Natural killer cell treated with Interleukin-12 subunit alpha and Interleukin-12 subunit beta and Interleukin-15 and Interleukin-18, amount 100 ng/mL, for 72 hours (primary cell): ENCODE measurements at places on chromosomes 2 and 18.

- H3K4me1 ChIP-seq: peaks cover 67% of the 10 kb centered on the region
- H3K27me3 ChIP-seq: no peaks in the 10 kb centered on the region
- DNase-seq: peak; percentile 88
- peaks cover 6% of the 10 kb centered on the region for H3K36me3 ChIP-seq
- H3K27ac ChIP-seq: peak overlapping the region; percentile 96
Observed at GRCh38 chr2:234444893-234445292, 52.0 kb downstream of the ARL4C start.

- no peaks in the 10 kb centered on the region for H3K36me3 ChIP-seq
- H3K4me1 ChIP-seq: no peaks in the 10 kb centered on the region
- peaks cover 3% of the 10 kb centered on the region for H3K27me3 ChIP-seq
- H3K27ac ChIP-seq: no peak overlapping the region
Observed at GRCh38 chr18:44586782-44587524, 93.7 kb upstream of the SETBP1 start.

GRCh38 chr2:46024146-46024779 is 272.9 kb upstream of the EPAS1 start:
- H3K27me3 ChIP-seq: no peaks in the 10 kb centered on the region
- H3K27ac ChIP-seq: peak overlapping the region; percentile 78
- DNase-seq: no peak
- H3K4me1 ChIP-seq: peaks cover 19% of the 10 kb centered on the region
- no peak overlapping the region for H3K4me3 ChIP-seq

- no peak overlapping the region for H3K4me3 ChIP-seq
- no peaks in the 10 kb centered on the region for H3K36me3 ChIP-seq
- no peak overlapping the region for H3K27ac ChIP-seq
- no peak for DNase-seq
- H3K27me3 ChIP-seq: peaks cover 12% of the 10 kb centered on the region
- H3K4me1 ChIP-seq: no peaks in the 10 kb centered on the region
Observed at GRCh38 chr2:524442-524841, 152.8 kb downstream of the TMEM18 start.

DNA sequence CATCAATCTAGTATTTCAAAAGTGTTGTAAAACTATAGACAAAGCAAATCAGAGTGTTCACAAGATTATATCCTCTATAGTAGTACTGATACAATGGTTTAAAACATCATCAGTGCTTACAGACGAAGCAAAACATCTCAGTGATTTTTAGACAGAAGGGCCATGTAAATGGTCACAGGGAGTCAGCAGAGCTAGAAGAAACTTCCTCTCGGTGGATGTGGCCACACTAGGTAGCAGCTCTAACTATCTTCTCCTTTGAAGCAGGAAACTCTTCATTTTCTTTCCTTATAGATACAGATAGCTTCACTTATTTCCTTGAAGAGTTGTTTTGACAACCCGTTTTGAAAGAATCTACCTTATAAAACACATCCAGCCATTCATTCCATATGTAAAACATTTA is 80.4 kb upstream of the CD226 start:
- DNase-seq: no peak
- H3K4me3 ChIP-seq: no peak overlapping the region
- no peak overlapping the region for H3K27ac ChIP-seq
- H3K36me3 ChIP-seq: peaks cover 40% of the 10 kb centered on the region

DNA sequence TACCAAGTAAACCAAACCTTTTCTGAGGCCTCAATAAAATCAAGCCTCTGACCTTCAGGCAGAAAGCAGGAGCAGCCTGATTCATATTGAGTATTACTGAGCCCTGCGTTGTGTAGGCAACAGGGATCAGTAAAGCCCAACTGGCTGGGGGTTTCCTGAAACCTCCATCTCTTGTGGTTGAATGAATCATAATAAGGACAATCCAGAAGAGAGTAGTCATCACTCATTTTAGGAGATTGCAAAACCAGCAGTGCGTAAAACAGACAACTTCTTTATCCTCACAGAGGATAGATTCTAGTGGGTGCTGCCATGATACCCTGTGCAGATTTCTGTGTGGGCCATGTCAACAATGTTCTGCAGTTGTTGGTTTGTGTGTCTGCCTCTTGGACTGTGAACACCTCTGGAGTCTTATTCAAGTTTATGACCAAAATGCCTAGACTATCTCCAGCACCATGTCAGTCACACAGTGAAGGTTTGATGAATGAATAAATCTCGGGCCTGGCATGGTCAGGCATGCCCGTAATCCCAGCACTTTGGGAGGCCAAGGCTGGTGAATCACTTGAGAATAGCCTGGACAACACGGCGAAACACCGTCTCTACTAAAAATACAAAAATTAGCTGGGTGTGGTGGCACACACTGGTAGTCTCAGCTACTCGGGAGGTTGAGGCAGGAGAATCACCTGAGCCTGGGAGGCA is 51.8 kb upstream of the RAB27B start:
- H3K36me3 ChIP-seq: no peaks in the 10 kb centered on the region
- peak; percentile 61 for DNase-seq
- peak overlapping the region; percentile 47 for H3K4me3 ChIP-seq
- H3K4me1 ChIP-seq: peaks cover 24% of the 10 kb centered on the region
